CD4-positive, alpha-beta T cell treated with Interleukin-15 for 4 hours (primary cell): ENCODE measurements at places on chromosomes 1 and 21.

DNA sequence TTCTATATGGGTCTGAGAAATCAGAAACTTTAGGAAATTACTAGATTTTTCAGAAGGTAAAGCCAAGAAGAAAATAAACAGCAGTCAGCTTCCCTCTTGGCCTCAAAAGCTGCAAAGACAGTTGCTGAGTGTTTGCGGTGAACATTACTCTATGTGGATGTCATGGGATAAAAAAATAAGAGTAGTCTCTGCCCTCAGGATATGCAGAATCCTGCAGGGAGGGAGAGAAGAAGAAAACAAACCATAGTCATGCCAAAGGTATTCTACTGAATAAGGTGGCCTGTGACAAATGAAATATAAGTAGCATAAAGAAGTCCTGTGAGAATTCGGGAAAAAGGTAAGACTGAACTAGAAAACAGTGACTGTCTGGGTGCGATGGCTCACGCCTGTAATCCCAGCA, 19.0 kb downstream of the YARS1 start:
- DNase-seq = no peak

DNA sequence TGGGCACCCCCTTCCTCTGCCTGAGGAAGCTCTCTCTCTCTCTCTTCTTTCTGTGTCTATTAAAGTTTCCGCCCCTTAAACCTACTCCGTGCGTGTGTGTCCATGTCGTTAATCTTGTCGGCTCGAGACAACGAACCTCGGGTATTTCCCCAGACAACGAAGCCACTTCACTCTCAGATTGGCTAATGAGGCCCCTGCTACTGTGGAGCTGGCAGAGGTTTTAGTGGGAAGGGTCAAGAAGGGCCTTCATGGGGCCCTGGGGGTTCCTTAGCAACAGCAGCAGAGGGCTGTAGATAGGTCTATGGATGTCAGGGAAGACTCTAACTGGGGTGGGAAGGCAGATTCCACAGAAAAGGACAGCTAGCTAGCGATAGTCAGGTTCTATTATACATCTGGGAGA, 239.8 kb upstream of the RAB4A start:
- DNase-seq = no peak

DNA sequence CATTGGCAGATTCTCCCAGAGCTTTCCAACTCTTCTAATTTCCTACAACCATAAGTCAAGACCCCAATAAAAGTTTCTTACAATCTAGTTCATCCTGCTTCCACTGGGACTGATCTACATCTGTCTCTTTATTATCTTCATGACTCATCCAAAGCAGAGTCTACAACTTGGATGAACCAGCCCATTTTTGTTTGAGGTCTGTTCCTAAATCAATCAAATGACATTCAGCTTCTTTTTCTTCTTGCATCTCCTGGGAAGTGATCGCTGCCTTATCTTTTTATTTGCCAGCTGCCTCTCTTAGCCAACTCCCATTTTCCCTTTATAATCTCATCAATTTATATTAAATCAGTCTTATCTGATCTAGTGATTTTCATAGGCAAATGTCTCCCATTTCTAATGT, 105.6 kb downstream of the ERG start:
- no peak for DNase-seq

- DNase-seq = no peak
Observed at GRCh38 chr1:56904663-56905397, 50.2 kb downstream of the C8A start.

- no peak for DNase-seq
Observed at GRCh38 chr1:101284622-101285218, 47.9 kb downstream of the S1PR1 start.

- DNase-seq = no peak
Observed at GRCh38 chr1:157682710-157683437, 17.7 kb downstream of the FCRL3 start.

DNA sequence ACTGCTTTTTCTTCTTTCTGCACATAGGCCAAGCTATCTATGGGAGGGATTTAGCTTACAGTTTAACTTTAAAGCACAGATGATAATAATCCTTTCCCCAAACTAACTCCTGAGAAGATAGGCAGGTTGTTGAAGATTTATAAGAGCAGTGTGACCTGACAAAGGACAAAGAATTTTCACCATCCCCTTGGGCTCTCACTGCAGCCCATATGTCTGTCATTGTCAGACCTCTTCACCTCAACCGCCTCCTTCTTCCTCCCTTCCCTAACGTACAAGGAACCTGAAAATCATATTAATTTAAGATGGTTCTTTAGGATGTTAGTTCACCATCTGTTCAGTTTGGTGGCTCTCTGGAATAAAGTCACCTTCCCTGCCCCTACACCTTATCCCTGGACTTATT, 5.0 kb downstream of the RNU1-2 start:
- no peak for DNase-seq

- peak; percentile 75 for DNase-seq
Observed at GRCh38 chr1:154404984-154405746, at the start of gene IL6R. Gene IL6R, plus strand, starts transcription at chr1:154405343. Its CDS starts 287 bp downstream, at chr1:154405630.

GRCh38 chr1:46446646-46447498, 42.8 kb upstream of the DMBX1 start:
- DNase-seq = peak; percentile 69

DNA sequence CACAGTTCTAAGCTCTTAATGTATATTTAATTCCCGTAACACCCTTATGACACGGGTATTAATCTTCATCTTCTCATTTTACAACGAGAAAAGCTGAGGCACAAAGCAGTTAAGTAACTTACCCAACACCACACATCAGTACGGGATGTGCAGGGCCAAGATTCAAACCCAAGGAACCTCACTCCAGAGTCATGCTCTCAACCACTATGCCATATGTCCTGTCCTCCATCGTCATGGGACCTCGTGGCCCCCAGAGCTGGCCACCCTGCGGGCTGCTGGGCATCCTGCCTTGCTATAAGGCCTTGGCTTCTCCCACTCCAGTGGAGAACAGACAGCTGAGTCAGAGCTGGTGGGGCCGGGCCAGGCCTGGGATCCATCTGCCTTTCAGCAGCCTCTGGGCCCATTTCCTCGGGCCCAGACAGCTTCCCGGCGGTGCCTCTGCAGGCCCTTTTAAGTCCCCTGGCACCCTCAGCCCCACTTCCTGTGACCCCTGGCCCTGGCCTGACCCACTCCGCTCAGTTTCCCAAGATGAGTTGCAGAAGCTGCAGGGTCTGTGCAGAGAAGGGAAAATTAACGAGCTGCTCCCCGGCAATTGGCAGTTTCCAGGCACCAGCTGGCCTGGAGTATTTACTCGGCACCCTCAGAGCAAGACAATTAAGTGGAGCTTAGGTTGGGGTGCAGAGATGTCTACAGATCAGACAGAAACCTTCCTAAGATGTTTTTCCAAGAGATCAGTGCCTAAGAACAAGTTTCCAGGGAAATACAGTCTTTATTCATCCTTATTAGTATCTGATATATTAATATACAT, 98.2 kb downstream of the EPHB2 start:
- no peak for DNase-seq

DNA sequence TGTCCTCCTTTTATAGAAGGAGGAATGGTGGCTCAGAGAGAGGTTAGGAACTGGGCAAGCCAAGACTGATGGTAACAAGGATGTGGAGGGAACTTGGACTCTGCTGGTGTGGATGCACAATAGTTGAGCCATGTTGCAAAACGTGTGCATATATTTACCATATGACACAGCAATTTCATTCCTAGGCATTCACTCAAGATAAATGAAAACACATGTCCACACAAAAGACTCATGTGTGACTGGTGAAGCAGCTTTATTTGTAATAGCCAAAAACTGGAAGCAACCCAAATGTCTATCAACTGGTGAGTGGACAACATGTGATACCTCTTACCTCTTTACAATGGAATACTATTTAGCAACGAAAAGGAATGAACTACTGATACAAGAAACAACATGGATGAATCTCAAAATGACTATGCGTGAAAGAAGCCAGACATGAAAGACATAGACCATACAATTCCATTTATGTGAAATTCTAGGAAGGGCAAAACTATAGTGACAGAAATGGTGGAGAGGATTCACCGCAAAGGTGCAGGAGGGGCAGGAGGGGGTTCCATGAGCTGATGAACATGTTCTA, 36.2 kb downstream of the CAMK2N1 start:
- DNase-seq = no peak

DNA sequence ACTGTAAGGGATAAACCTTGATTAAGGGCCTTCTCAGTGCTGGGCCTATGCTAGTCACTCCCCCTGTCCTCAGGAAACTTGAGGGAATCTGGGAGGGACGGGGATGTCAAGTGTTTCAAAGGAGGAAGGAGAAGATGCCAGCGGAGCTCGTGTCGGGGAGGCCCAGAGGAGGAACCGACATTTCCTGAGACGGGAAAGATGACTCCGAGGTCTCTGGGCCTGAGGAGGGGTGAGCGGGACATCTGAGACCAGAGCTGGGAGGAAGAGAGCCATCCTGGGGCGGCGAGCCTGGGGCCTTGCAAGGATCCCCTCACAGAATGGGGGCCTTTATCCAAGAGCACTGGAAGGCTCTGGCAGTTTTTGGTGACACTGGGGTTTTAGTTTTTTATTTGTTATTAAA, 10.4 kb downstream of the SLC66A1 start:
- DNase-seq = no peak

- DNase-seq = no peak
Observed at GRCh38 chr1:235817101-235817728, 49.5 kb downstream of the LYST start.

DNA sequence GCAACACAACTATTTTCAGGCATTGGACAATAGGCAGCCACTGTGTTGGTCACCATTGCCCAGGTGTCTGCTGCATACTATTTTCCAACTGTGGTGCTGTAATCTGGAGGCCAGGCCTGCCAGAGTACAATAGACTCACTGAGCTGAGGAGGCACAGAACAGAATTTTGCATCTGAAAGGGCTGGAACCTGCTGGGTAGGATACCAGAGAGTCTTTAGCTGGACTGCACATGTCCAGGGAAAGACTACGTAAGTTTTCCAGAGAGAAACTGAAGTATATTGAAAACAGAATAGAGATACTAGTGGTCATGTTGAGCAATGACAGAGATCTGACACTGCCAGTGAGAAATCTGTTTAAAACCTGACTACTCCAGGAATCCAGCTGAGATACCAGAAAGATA, 200.8 kb downstream of the RASAL2 start:
- DNase-seq = no peak

GRCh38 chr21:34734696-34735095, 65.9 kb downstream of the CLIC6 start:
- DNase-seq = no peak

DNA sequence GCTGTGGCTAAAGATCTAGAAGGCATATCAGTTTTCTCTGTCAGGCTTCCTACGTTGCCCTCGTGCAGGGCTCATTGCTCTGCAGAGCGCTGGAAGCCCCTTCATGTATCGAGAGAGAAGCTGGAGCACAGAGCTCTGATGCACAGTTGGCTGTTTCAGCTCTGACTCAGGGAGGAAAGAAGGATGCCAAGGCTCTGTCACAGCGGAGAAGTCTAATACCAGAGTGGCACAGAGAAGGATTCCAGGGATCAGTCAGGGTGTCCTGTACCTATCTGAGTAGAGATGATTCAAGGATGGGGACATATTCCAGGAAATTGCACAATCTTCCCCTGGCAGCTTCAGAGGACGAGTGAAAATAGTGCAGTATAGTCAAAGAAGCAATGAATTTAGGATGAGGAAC, 179.2 kb upstream of the FMN2 start:
- DNase-seq = no peak

DNA sequence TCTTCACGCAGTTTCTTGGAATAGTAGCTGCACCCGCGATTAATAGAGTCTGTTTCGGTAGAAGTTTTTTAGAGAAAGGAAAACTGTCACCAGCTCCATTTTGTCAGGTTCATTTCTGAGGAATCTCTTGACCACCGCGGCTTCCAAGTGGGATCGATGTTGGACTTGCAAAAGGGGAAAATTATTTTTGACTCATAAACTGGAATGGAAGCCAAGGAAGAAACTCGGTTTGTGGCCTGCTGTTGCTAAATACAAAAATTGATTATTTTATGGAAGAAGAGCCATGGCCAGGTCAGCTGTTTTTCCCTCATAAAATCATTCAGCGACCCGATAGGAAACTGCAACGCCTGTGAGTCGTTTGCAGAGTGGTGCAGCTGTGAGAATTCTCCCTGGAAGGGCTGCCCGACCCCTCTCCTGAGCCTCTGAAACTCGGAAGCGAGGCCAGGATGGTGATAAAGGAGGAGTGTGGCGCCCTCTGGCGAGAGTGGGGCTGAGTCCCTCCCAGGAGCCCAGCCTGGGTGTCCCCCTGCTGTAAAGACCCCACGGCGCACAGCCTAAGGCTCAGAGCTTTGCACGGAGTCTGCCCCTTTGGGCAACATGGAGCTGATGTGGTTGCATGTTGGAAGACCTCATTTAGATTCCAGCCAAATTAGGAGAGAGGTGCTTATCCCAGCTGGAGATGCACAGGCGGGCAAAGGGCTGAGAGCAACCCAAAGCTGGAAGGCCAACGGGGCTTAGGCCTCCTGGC, 83.6 kb upstream of the SLC25A33 start:
- peak; percentile 46 for DNase-seq

DNA sequence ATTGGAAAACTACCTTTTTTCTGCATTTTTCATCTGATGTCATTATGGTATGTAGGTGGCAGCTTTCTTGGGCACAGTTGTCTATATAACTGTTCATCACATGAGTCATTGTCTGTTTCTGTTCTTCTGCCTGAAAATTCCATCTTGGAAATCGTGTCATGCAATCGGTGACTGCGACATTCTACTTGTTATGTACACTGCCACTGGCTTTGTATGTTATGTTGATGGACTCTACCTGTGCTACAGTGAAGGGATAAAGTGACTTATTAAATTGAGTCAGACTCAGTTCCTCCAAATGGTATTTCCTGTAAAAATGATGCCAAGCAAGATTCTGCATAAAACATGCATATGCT, 8.6 kb downstream of the SMAP2 start:
- peak; percentile 40 for DNase-seq

GRCh38 chr21:28480470-28480869, 512.2 kb downstream of the LTN1 start:
- no peak for DNase-seq

GRCh38 chr1:228038387-228039005, 31.7 kb downstream of the WNT3A start:
- no peak for DNase-seq

DNA sequence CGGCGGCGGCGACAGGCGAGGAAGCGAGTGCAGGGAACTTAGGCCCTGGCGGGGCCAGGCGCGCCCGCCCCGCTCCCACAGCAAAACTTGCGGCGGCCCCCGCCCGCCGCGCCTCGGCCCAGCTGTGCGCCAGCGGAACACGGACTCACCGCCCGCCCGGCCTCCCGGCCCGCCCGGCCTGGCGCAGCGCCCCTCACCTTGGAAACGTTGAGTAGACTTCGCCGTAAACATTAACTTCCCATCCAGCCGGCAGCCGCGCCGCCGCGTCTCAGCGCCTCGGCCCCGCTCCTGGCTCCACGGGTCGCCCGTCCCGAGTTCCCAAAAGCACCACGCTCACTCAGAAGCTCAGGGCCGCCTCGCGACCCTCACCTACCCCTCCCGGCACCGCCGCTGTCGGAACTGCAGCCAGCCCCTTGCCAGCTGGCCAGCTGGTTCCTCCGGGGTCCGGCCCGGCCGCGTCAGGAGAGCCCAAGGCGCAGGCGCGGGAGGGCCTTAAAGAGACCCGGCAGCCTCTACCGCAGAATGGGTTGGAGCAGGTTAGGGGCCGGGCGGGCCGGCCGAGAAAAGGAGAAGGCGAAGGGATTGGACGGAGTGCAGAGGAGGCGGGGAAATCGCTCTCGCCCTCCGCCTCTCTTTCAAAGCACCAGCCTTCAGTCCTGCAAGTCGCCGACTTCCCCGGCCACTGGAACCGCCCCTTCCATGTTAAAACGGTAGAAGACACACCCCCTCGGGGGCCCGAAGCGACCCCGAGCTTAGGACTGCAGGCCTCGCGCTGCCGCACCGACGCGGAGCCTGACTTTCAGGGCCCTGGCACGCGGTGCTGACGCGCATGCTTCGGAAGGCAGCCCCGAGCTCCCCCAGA, at the start of gene EVI5:
EVI5 (minus strand) TSS at position 470 of the 862 bp plus-strand sequence. CDS start 48,562 bp downstream, outside the sequence.
- DNase-seq = peak; percentile 42

- no peak for DNase-seq
Observed at GRCh38 chr1:230237805-230238204, 170.8 kb downstream of the GALNT2 start.
